Fibroblast of lung (primary cell): ENCODE measurements at places on chromosomes 12 and 14. TPM values are rescaled to one million over a fixed set of nuclear protein-coding genes. Genes with fewer than 3 reads are reported as not detected.

INSM2 gene
- not detected in 2 replicates for total RNA-seq

GYS2 gene
- not detected in 2 replicates for total RNA-seq

CACNA1C gene
- 7.4 and 11.4 TPM in 2 replicates for total RNA-seq

IL23A gene
- 0.17 TPM in 1 of 2 replicates, not detected in the other for total RNA-seq

TIGAR gene
- 12.3 and 19.5 TPM in 2 replicates for total RNA-seq

PRICKLE1 gene
- total RNA-seq: 4.1 and 9.6 TPM in 2 replicates

IKBIP gene
- 38.5 and 43.9 TPM in 2 replicates for total RNA-seq

BRI3BP gene
- total RNA-seq: 2.5 and 2.6 TPM in 2 replicates
